ENCODE measurements at places on chromosomes 3 and 15.

- DNase-seq, result no peak
These were observed 8.5 kb downstream of the BAHD1 start for GRCh38 chr15:40449275-40449674.

GRCh38 chr3:156290924-156291271 lies 170.5 kb downstream of the KCNAB1 start:
- no peak for DNase-seq

GRCh38 chr15:84151205-84151931 lies 84.2 kb upstream of the GOLGA6L4 start:
- no peak for DNase-seq

DNA sequence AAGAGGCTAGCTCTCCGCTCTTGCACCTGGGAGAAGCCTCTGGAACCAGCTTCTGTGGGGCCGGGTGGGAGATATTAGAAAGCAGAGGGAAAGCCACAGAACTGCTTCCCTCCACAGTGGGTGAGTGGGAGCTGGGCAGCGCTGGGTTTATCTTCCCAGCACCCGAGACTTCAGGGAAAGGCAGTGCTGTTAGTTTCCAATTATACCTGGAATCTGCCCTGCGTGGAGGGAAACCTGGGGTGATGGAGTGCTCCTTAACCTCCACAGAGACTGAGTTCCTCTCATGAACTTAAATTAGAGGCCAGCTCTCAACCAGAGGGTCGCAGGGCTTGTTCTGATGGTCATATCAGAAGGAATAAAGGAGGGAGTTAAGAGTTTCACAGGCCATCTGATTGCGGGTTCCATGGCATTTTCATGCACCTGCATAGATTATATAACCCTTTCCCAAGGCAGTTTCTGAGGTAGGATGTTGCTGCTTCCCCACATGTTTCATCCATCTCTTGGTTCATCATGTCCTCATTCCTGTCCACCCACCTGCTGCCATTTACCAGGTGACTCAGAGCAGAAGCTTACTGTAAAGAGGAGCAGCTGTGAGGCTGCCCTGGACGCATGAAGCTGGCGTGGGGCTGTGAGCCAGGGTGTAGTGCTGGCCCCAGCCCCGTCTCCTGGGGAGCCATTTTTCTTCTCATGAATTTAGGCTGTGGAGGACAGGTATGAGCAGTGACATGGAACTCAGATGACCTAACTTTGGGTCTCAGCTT lies 42.5 kb downstream of the CA12 start:
- DNase-seq, result no peak

DNA sequence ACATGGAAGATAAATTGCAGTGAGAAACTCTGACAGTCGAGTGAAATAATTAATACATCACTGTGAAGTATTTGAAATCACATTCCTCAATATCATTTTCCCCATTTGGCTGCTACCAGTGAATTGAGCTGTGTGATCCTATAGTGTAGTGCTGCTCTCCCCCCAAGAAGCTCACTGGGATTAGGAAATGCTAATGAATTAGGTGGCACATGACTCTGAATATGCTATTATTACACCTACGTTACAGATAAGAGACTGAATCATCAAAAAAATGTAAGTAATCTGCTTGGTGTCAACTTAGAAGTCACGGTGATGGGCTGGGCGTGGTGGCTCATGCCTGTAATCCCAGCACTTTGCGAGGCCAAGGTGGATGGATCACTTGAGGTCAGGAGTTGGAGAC lies 34.7 kb upstream of the SYNM start:
- no peak for DNase-seq

DNA sequence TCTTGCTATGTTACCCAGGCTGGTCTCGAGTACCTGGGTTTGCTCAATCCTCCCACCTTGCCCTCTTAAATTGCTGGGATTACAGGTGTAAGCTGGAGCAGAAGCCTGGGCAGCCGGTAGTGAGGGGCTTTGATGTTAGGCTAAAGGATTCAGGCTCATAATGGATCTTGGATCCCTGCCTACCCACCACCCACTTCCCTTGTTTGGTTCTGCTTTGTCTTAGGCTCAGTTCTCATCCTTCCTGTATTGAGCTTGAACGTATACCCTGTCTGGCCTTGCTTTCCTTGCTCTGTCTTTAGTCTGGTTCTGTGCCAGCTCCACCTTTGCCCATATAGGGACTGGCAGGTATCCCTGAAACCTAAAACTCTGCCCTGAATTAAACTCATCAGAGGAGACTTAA lies 1.7 kb downstream of the PPCDC start:
- DNase-seq, result no peak

- DNase-seq, result no peak
These were observed 41.1 kb upstream of the NEDD4 start for GRCh38 chr15:56034514-56034913.

GRCh38 chr3:194585880-194586281 lies 47.3 kb downstream of the TMEM44 start:
- no peak for DNase-seq

GRCh38 chr15:34696506-34696905 lies 58.3 kb downstream of the GJD2 start:
- DNase-seq, result no peak

- no peak for DNase-seq
These were observed 60.5 kb downstream of the SPTSSB start for GRCh38 chr3:161310649-161311423.

- DNase-seq, result no peak
These were observed 23.1 kb downstream of the POC1A start for GRCh38 chr3:52130966-52131622.

DNA sequence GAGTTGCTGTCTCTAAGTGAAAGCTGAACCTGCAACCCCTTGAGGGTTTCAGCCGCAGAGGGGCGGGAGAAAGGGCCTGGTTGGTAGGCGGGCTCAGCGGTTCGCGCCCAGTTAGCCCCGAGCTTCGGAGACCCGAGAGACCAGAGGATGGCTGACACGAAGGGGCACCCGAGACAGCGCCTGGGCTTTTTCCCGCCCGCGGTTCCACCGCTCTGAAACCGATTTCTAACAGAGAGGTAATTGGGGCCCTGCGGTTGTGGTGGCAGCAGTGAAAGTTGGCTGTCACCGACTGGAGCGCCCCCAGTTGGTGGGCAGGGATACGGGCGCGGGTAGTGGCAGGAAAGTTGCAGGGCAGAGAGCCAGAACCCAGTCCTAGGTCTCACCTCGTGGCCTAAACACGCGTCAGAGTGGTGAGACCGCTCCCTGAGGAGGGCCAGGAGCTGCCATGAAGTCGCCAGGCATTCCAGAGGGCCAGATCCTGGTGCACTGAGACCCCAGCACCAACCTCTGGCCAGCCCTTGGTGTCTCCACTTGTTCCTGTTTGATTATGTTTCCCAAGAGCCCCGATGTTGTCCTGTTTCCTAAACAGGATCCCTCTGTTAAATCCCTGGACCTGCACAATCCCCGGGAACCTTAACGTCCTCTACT lies 625 bp upstream of the ELL3 start:
- peak; percentile 71 for DNase-seq

DNA sequence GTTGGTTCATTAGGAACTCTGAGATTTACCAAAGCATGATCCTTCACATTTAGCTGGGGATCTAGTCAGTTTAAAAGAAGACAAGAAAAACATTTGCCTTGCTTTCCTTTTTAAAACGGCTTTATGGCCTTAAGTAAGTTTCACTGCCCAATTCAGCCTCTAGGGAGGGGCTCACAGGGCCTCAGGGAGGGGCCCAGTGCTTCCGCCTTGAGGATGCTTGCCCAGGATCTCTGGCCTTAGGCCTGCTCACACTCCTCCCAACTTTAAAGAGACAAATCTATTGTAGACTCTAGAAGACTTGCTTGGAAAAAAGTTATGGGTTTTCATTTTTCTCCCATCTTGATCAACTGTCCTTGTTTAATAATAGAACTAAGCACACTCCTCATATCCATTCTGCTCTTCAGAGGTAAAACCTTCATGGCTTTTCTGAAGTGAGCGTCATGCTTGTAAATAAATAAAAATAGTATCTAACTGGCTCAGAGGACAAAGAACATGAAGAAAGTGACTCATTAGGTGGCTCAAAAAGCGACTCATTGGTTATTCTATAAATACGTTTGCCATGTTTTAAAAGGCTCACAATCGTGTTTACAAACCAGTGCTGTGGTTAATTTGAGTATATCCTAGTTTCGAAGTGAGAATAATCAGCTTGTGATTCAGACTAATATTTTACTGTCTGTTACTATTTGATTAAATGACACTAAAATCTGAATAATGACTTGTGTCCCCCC lies 13.7 kb downstream of the PDHB start:
- no peak for DNase-seq

DNA sequence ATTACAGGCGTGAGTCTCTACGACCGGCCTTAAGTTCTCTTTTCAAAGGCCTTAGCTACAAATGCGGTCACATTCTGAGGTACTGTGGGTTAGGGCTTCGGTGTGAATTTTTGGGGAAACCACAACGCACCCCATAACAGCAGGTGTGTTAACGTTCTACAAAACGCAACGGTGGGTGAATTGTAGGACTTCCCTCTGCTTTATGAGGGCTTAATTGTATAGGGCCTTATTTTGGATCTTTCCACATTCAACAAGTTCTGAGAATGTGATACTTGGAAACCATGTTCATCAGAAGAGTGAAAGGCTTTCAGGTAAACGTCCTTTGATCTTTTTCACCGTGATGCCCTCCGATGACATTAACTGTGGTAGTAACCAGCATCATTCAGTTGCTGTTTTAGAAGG lies 998.6 kb upstream of the CFAP20DC start:
- no peak for DNase-seq

DNA sequence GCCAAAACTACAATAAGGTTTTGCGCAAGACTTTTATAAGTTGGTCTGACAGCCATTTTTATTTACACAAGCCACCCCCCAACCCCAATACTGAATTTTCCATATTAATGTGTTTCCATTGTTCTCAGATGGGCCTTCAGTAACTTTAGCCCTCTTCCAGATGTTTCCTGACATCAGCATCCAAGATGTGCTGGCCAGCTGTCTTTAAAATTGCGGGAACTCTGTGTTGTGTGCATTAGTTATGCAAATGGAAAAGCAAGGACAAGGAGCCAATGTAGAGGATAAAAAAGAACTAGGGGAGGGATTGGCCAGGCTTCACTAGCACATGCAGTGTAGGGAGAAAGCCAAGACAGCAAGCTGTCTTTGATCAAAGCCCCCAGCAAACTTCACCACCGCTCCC lies 45.4 kb downstream of the COMMD2 start:
- DNase-seq, result no peak

DNA sequence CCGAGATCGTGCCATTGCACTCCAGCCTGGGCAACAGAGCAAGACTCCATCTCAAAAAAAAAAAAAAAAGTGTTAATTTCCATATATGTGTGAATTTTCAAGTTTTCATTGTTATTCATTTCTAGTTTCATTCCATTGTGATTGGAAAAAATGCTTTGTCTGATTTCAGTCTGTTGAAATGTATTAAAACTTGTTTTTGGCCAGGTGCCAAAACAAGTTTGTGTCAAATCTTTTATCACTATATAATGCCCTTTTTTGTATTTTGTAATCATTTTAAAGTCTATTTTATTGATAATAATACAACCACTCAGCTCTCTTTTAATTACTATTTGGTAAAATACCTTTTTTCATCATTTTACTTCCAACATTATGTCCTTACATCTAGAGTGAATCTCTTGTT lies 42.5 kb downstream of the TFRC start:
- DNase-seq, result no peak

DNA sequence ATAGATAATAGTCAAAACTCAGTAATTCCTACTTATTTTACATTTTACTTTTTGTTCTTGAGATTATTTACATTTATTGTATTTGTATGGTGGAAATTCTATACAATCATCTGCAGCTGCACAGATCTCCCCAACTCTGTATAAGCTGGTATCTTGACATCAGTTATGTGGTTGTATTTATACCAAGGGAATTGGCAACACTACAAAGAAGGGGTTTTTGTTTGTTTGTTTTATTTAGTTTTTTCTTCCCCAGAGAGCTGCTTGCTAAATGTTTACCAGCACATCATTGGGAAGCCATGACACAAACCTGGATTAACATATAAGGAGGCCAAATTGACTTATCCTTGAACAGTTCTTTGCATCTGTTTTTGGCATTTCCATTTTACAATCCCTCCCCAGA lies 389.2 kb upstream of the KCNMB2 start:
- no peak for DNase-seq

GRCh38 chr15:50186090-50186489 lies 4.1 kb downstream of the SLC27A2 start:
- no peak for DNase-seq

DNA sequence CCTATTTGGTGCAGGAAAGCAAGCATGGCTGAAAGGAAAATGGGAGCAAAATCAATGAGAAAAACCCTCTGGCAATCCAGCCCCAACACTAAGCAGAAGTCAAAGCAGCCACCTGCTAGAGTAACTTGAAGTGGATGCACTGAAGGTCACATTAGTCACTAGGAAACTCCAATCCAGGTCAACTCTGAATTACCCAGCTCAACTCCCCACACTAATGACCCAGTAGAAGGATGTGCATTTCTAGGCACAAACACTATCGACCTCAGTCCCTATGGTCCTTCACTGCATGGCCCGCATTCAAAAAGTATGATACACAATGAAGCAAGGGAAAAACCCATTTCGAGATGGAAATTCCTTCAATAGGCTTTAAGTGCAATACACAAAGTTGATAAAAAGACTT lies 80.6 kb downstream of the RAD18 start:
- DNase-seq, result no peak

DNA sequence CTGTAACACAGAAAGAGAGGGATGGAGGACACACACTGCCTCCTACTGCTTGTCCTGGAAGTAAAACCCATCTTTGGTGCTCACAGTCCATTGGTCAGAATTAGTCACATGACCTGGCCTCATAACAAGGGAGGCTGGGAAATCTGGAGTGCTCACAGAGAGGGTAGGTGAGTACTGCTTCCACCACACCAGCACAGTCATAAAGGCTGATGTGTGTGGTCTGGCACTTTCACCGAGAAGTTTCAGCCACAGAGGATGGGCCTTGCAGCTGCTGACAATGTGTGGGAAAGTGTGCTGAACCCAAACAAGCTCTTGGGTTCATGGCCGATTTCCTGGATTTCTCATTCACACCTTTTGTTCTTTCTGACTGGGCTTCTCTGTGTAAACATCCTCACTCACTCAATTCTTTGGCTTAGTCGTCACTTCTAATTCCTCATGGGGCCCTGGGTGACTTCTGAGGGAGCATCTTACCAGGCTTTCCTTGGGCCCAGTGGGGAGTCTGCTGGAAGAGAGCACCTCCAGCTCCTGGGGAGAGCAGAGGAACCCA lies 100.7 kb downstream of the ASB7 start:
- no peak for DNase-seq

GRCh38 chr3:119759962-119760361 lies 21.9 kb upstream of the NR1I2 start:
- DNase-seq, result no peak

DNA sequence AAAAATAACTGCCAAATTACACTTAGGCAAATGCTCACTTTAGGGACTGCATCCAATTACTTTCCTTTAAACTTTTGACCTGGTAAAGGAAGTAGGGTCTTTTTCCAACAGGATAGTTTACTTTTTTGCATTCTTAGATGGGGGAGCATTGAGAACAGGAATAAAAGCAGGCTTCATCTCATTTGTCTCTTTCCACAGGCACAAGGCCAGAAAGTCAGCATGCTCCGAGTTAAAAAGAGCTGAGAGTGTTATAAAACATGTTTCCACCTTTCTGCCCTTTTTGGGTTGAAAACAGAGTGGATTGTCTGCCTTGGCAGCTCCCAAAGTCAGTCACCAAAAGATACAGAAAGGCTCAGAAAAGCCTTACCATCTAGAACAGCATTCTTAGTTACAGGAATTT lies 404.9 kb upstream of the ALCAM start:
- no peak for DNase-seq

GRCh38 chr3:124878561-124879336 lies 8.4 kb downstream of the ITGB5 start:
- DNase-seq, result no peak
